ENCODE measurements at places on chromosomes 1 and 21. TPM values are rescaled to one million over a fixed set of nuclear protein-coding genes. Genes with fewer than 3 reads are reported as not detected.

Gene WLS
- 85.4 TPM for total RNA-seq

Gene KRTAP19-1
- total RNA-seq = 11.4 TPM

Gene TSTD1
- 29.3 TPM for total RNA-seq

Gene ZNF496
- total RNA-seq = 14.1 TPM

Gene ANKRD35
- 12.9 TPM for total RNA-seq

Gene NLRP3
- total RNA-seq = 2.8 TPM

Gene SH3GLB1
- total RNA-seq = 60.0 TPM

Gene GJC2
- total RNA-seq = 1.2 TPM

Gene RPAP2
- 9.1 TPM for total RNA-seq

Gene IFI44
- 14.5 TPM for total RNA-seq

DNA sequence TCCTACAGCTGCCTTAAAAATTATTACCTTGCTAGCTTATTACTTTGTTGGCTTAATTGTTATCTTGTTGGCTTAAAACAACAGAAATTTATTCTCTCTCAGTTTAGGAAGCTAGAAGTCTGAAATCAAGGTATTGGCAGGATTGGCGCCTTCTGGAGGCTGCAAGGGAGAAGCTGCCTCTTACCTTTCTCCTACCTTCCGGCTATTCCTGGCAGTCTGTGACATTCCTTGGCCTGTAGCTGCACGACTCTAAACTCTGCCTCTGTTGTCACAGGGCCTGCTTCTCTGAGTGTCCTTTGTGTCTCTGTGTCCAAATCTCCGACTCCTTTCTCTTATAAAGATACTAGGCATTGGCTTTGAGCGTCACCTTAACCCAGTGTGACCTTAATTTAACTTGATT lies 579.9 kb upstream of the B3GALT2 start:
- DNase-seq = no peak

- DNase-seq = no peak
Observed at GRCh38 chr1:58922302-58923089, 138.6 kb upstream of the JUN start.

DNA sequence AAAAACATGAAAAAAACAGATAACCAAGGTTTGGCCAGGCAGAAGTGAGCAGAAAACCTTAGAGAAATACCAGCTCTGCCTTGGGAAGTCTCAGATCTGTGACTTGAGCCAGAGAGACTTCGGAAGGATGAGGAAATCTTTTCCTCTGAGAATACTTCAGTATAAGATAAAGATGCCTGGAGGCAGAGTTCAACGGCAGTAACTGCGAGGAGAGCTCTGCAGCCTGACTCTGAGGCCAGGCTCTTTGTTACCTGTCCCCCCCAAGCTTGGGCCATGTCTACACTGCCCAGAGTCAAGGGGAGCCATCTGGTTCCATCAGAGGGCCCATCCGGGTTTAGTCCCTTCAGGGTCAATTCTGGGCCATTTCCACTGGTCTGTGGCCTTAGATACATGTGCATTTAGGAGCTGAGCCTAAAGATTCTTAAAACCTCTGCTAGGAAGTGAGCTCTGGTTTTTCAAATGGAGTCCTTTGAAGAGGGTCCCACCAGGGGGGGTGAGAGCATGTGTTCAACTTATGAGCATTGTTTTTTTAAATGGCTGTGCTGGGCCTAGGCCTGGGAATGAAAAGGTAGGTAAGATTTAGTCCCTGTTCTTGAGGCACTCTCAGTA lies 8.7 kb downstream of the KIRREL1 start:
- no peak for DNase-seq

DNA sequence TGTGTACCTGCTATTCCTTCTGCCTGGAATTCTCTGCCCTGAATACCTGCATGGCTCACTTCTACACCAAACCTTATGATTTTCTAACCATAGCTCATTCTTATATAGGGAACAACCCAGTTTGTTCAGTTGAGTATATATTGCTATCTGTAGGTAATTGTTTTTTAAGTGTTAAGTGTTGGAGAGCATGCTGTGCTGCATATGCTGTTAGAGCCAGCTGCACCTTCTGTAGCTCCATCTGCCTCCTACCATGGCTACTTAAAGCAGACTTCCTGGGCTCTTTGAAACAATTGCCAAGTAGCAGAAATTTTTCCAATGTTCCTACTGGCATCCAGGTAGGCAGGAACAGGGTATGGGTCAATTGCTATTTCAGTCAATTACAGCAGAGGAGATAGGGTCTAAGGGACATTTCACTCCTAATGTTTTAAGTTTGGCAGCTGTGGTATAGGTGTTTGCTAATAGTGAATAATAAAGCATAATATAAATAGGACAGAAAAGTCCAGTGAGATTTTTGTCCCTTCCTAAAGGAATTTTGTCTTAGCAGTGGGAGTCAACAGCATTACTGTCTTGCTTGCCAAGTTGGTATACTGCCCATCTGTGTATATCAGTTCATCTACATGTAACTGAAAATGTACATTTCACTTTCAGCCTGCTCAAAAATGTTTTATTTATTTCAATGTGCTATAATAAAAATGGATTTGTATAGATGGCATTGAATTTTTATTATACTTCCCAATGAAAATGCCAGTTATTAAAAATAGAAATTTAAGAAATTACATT lies 34.0 kb upstream of the C1orf115 start:
- DNase-seq = no peak

DNA sequence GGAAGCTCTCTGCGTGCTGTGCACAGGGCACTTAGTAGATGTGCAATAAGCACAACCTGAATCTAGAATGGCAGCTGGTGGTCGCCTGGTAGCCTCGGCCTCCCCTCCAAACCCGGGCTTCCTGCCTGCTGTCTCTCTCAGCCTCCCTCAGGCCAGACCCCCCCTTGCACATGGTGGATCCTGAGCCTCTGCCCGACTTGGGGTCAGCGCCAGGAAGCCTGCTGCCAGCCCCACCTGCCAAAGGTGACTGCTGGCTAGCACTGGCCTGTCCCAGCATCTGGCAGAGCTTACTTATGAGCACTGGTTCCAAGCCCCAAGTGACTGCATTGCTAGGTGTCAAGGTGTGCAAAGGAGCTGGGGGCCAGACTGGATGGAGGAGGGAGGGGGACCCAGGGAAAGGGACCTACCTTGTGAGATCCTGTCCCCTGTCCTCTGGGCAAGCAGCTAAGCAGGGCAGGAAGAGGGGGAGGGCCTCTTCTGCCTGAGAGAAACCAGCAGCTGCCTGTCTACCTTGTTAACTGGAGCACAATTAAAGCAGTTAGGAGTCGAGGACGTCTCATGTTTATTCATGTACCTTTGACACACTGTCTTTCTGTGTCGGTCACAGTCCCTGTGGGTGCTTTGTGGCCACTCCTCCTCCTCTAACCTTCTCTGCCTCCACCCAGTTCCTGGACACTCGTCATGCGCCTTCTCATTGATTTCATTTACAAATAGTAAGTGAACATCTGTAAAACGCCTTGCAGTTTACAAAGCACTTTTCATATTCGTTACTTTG lies 100.9 kb downstream of the DDX20 start:
- no peak for DNase-seq

- no peak for DNase-seq
Observed at GRCh38 chr1:42379794-42380585, 602 bp upstream of the RIMKLA start.

- DNase-seq = no peak
Observed at GRCh38 chr21:15837645-15838044, 107.9 kb downstream of the USP25 start.

DNA sequence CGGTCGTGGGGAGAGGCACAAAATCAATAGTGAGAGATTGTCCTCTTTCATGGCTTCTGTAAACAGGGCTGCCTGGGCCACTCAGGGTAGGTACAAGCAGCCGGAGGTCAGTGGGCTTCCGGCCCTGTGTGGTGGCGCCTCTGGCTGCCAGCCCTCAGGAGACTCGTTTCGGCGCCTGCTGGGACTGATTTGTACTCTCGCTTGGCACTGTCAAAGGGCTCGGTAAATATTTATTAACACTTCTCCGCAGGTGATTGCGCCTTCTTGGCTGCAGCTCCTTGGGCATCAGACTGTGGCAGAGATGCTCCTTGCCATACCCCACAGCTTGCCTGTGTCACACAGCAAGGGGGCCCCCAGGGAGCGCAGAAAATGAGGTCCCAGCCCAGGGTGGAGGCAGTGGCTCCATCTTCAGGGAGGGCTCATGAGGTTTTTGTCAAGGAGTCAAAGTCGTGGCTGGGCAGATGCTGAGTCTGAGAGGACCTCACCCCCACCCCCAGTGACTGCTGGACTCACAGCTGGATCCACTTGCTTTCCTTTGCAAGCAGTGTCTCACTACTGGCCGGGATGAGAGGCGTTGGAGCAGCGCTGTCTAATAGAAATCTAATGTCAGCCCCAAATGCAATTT lies 262.5 kb downstream of the GRIK3 start:
- no peak for DNase-seq

- no peak for DNase-seq
Observed at GRCh38 chr1:5724847-5725246, 267.4 kb downstream of the NPHP4 start.

DNA sequence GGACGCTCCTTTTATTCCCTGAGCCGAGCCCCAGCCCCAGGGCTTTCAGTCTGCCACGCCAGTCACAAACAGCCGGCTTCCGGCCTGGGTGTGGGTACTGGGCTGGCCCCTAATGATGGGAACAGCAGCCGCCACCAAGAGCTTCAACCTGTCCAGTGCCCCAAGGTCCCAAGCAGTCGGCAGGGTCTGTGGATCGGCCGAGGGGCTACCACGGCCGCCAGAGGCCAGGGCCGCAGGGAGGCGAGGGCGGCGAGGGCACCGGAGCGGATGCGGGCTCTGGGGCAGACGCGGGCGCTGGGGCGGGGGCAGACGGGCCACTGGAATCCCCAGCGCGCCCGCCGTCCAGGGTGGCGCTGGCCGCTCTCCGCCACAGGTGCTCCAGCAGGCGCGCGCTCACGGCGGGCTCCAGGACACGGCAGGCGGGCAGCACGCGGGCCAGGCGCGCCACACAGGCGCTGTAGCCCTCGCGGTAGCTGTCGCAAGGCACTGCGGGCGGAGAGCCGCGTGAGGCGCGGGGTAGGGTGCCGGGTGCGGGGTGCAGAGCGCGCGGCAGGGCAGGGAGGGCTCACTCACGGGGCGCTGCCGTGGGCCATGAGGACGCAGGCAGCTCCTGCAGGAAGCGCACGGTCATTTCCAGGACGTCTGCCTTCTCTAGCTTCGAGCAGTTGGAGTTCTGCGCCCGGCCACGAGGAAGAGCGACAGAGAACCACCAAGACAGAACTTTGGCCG lies 887 bp downstream of the HES2 start:
- DNase-seq = no peak

DNA sequence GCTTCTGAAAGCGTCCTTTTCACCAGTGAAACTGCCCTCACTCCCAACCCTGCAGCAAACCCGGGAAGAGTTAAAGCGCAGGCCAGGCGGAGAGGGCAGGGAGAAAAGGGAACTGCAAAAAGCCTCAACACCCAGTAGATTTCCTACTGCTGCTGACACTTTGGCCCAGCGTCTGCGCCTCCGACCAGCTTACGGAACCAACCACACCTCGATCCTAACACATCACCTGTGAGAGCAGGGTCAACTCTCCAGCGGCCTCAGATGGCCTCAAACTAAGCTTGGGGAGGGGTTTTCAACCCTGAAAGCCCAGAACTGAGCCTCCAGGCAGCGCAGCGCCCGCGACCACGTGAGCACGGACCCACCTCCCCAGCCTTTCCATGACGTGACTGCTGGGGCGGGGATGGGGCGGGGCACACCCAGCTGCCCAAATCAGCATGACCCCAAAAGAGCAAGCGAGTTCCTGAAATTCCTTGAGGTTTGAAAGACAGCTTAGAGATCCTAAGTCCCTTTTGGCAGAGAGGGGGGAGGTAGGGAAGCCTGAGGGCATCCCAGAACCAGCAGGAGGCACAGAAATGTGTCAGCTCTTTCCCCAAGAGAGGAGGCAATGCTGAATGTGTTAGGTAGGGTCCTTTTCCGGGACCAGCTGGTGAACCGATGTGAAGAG lies 59.1 kb downstream of the ITPKB start:
- peak; percentile 91 for DNase-seq

GRCh38 chr1:9149837-9150581 lies 21.1 kb upstream of the GPR157 start:
- peak; percentile 36 for DNase-seq

DNA sequence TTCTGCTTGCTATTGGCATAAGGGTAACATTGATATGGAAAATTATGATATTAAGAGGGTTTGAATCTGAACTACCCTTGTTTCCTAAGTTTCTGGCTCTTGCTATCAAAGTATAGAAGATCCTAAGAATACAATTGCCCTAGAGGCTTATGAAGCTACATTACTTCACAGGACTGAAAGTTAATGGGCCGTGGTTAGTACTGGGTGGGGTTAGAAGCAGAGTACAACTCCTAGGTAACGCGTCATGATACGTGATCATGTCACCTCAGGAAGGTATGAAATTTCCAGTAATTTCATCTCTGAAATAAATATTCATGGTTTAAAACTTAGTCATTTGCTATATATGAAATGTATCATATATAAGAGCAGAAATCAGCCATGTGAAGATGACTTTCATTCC lies 743.8 kb upstream of the NEGR1 start:
- DNase-seq = no peak

DNA sequence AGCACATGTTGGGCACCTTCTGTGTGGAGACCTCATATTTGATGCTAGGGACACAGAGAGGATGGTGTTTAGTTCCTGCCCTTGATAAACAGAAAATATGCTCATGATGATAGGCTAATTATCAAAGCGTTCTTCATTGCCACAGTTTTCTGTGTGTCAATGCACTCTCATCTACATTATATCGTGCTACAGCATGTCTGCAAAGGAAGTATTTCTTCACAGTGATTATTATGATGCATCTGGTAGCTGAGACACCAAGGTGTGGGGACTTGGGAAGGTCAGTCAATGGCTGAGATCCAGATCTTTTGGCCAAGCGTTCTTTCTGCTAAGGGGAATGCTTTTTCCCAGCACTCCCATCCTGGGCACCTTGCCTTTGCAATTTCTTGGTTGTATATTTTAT lies 321.2 kb downstream of the PBX1 start:
- no peak for DNase-seq

GRCh38 chr21:15221799-15222386 lies 157.1 kb upstream of the NRIP1 start:
- no peak for DNase-seq

- DNase-seq = peak; percentile 44
Observed at GRCh38 chr1:214337511-214337910, 56.6 kb downstream of the SMYD2 start.

- DNase-seq = no peak
Observed at GRCh38 chr1:37096523-37096922, 62.2 kb upstream of the GRIK3 start.

DNA sequence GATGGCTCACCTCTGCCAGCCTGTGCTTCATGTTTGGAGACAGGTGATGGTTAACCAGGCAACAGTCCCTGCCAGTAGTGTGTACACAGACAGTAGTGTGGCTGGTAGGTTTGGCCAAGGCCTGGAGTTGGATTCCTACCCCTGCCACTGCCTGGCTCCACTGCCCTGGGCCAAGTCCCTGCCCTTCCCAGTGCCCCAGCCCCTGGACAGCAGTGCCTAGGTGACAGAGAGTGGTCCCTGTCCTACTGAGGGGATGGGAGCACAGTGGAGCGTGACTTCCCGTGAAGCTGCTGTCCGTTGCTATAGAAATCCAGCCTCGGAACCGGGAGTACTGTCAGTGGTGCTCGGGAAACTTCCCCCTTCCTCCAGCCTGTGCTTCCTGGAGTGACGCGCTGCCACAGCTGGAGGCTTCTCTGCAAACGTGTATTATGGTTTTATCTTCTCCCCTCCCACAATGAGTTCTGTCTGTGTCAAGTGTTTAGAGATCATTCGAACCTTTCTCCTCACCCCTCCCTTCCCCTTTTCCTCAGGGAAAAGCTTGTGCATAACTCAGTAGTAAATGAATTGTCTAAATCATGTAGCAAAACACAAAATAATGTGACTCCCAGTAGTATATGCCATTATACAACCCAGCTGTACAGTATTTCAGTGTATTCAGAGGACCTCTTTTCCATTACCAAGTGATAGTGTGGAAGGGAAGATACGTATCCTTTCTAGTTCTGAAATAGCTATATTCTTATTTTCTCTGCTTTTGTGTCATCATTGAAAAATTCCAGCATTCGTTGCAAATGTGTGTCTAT lies 73.4 kb downstream of the GALNT2 start:
- no peak for DNase-seq

Data from skin of body (tissue), 3 donors.